Erythroblast (primary cell): ENCODE measurements at places on chromosomes 3 and 15.

DNA sequence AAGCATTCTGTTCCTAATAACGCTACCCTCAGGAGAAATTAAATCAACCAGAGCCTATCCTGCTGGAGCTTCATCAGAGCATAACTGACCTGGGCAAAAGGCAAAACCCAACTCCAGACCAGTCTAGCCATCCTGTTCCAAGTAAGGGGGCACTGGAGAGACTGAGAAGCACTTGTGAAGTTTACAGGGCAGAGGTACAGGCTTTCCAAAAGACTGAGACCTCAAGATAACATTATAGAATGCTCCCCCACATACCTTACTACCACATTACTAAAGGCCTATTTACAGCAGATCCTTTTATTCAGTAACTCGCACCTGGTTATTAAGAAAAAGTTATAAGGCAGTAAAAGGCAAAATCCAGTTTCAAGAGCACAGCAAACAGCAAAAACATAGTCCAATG lies 35.5 kb downstream of the RFX7 start:
- no peak for DNase-seq

GRCh38 chr3:36813305-36813704 lies 49.0 kb upstream of the DCLK3 start:
- no peak for DNase-seq

- DNase-seq: no peak
These were observed 52.4 kb downstream of the PDZRN3 start for GRCh38 chr3:73572368-73572767.

DNA sequence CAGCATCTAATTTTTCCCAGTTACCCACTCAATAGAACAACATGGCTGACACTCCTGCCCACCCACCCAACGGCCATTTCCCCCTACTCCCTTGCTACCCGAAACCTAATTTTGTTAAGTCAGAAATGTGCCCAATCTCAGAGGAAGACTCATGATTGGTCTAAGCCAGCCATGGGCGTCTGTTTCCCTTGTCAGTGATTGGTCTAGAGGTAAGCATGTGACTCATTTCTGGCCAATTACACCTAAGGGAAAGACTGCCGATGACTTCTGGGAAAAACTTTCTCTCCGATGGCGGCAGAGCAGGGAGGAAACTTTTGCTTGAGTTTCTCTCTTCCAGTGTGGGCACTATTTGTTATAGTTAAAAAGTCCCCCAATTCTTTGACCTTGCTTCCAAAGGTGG lies 72.9 kb downstream of the RPLP1 start:
- no peak for DNase-seq

- peak; percentile 56 for DNase-seq
These were observed 16.1 kb upstream of the TM4SF1 start for GRCh38 chr3:149393345-149394160.

- no peak for DNase-seq
These were observed 229.8 kb downstream of the SNRPN start for GRCh38 chr15:25184356-25185155.

- no peak for DNase-seq
These were observed 34.6 kb downstream of the IGSF10 start for GRCh38 chr3:151426341-151426657.

DNA sequence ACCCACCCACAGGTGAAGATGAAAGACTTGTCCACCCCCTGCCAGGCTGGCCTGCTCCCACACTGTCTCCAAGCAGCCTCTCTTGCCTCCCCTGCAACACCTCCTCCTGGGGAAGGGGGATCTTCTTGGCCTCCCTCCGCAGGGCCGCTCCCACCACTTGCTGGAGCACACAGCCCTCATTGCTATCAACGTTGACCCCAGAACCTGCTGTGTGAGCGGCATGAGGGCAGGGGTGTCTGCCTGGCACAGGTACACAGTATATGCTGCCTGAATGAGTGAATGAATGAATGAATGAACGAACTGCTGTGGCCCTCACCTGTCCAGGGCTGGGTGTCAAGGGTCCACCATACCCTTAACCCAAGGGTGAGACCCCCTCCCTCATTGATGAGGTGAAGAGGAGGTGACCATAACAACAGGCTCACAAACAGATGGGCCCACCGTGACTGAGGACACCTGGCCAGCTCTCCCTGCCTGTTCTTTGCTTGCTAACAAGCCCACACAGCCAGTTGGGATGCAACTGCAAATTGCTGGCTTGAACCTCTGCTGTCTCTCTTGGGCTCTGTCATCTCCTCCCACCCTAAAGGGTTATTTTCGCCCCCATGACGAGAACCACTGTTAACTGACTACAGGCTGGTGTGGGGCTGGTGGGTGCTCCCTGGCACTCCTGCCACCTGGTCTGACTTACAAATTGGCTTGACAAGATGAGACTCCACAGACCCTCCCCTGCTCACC lies 22.5 kb downstream of the SLC41A3 start:
- DNase-seq: no peak

DNA sequence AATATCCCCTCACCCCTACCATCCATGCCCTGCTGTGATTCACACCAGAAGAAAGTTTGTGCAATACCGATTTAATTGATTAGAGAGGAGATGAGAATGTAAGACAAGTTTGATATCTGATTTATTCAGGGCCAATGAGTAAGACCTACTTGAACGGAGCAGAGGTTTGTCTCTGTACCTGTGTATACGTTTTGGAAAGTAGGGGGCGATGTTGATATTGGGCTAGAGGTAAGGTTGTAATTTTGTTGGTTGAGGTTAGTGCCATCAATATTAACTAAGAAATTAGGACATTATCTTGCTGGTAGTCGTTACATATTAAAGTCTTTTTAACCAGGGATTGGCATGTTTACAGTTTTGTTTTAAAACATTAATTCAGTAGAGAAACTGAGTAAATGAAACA lies 20.5 kb downstream of the EAF2 start:
- DNase-seq: peak; percentile 31

DNA sequence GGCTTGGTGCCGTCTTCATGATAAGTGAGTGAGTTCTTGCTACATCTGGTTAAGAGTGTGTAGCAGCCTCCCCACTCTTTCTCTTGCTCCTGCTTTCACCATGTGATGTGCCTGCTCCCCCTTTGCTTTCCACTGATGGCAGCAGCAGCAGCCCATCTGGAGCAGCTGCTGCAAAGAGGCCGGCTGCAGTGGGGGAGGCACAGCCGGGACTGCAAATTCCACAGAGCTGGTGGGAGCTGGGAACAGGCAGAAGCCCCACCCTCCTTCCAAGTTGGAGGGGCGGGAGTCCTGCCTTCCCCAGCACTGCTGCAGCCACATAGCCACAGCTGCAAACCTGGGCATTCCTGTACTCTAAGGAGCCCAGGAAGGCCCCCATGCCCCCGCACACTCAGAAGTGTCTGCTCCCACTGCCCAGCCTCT lies 62.8 kb upstream of the IMPG2 start:
- no peak for DNase-seq

GRCh38 chr3:106820726-106821362 lies 556.4 kb upstream of the CCDC54 start:
- no peak for DNase-seq

DNA sequence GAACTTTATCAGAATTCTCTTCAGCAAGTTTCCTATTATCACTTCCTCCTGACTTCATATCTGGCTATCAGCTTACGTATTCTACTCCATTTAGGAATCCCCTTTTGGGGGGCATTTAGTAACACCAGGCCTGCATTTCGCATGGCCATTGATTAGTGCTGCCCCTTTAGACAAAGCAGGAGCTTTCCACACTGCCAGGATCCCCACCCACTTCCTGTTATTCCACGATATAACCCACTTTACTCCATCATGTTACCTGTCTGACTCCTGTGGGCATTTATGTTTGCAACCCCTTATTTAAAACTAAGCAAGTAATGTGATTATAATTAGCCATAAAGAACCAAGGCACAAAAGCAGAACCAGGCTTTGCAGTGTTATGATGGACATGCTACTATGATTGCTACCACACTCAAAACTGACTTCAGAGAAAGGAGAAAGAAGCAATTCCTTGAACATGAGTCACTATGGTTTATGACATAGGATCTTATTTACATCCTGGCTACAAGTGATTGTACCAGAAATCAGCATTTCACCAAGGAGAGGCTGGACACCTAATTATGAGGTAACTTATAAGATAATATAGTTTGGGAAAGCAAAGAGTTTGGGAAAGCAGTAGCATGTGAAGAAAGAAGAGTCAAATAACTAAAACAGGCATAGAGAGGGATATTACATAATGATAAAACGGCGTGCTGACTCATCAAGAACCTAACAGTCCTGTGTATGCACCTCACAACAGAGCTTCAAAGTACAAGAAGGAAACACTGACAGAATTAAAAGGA lies 96.3 kb downstream of the IGSF11 start:
- DNase-seq: no peak

GRCh38 chr15:41695750-41696436 lies 35.7 kb downstream of the MGA start:
- DNase-seq: peak; percentile 71

DNA sequence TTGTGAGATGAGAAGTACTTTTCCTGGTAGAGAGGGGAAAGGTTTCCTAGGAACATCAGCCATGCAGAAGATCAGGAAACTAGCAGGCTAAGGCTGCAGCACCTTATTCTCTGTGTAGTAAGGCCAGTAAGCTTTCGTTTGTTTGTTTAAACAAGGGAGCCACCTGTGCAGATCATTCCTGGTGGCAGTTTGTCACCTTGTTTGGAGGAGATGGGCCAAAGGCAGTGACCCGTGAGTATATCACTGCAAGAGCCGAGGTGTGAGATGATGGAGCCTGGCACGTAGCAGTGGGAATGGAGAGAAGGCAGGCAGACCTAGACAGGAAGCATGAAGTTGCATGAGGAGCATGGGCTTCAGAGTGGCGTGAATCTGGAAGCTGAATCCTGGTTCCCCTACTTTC lies 19.6 kb downstream of the ATG7 start:
- DNase-seq: no peak

GRCh38 chr15:50107591-50108408 lies 11.2 kb downstream of the ATP8B4 start:
- no peak for DNase-seq

GRCh38 chr3:114741066-114741465 lies 406.0 kb downstream of the ZBTB20 start:
- DNase-seq: no peak

DNA sequence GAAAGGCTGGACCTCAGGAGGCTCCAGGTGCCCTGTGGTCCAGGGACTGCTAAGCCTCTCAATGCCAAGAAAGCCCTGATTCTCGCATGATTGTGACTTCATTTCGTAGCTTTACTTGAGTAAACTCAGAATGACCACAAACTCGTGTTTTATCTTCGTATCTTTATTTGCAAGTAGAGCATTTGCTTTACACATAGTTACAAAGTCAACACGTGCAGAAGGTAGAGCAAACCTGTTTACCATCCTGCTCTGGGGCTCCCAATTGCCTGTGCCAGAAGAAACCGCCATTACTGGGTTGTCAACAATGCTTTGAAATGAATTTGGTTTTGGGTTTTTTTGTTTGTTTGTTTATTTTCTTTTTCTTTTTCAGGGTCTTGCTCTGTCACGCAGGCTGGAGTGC lies 5.8 kb upstream of the MESP1 start:
- DNase-seq: no peak

GRCh38 chr15:74428970-74429780 lies 4.6 kb downstream of the SEMA7A start:
- DNase-seq: no peak

GRCh38 chr3:57953576-57953975 lies 54.6 kb upstream of the FLNB start:
- DNase-seq: no peak

DNA sequence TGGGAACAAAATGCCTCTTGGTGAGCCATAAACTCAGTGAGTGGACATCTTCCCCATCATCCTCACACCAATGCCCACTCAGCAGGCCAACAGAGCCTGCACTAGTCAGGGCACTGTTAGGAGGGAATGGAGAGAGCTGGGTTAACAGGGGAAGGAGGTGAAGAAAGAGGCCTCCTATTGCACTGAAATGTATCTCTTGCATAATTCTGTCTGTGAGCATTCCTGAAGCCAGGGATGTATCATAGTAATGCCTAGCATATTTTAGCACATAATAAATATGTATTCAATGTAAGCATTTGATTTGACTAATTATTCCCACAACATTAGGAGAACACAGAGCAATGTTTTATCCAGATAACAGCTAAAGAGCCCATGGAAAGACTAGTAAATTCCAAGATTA lies 81.2 kb downstream of the ANO10 start:
- no peak for DNase-seq

GRCh38 chr3:36678216-36679013 lies 85.9 kb downstream of the DCLK3 start:
- no peak for DNase-seq

DNA sequence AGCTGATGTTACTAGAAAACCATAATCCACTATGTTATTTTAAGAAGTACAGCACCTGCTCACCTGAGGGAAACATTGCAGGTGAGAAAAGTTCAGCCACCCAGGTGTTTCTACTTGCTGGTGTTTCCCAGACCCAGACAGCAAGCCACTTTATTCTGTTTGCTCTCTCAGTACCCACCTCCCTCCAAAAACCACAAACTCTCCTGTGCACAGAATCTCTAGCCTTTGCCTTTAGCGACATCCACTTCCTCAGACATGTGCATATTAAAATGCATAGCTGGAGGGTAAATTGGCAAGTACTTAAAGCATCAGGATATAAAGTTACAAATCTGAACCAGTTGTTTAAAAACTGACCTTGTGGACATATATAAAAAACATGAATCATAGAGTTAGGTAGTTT lies 36.7 kb downstream of the VGLL3 start:
- DNase-seq: no peak

DNA sequence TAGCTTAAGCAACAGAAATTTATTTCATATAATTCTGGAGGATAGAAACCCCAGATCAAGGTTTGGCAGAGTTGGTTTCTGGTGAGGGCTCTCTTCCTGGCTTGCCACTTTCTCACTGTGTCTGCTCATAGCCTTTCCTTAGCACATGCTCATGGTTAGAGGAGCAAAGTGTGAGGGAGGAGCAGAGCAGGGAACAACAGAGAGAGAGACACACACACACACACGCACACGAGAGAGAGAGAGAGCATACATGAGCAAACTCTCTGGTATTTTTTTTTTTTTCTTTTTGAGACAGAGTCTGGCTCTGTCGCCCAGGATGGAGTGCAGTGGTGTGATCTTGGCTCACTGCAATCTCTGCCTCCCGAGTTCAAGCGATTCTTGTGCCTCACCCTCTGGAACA lies 36.8 kb upstream of the ZDHHC23 start:
- no peak for DNase-seq

- peak; percentile 50 for DNase-seq
These were observed 570 bp upstream of the NEDD4 start for GRCh38 chr15:55993804-55994560.

DNA sequence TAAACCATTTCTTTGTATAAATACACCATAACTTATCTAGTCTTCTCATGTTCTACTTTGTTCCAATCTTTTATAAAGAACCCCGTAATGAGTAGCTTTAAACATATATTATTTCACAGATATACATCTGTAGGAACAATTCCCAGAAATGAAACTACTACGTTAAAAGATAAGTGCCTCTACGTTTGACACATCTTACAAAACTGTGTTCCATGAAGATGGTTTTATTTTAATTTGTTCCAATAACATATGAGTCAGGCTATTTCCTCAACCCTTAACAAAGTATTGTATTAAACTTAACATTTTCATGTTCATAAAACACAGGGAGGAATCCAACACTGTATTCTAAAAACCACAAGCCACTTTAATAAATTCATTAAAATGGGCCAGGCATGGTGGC lies 52.9 kb downstream of the TRPM7 start:
- no peak for DNase-seq
